ENCODE measurements at places on chromosomes 4 and X. TPM values are rescaled to one million over a fixed set of nuclear protein-coding genes. Genes with fewer than 3 reads are reported as not detected.

NXF2 gene
- not detected for total RNA-seq

BCORL1 gene
- 0.50 TPM for total RNA-seq

C4orf54 gene
- 0.13 TPM for total RNA-seq

CT55 gene
- 7.1 TPM for total RNA-seq

TECRL gene
- not detected for total RNA-seq

UGT2B11 gene
- total RNA-seq, result not detected

ARHGEF38 gene
- not detected for total RNA-seq

KANTR gene
- total RNA-seq, result 7.9 TPM

SNCA gene
- 179 TPM for total RNA-seq

ANXA5 gene
- total RNA-seq, result 1,224 TPM

DNA sequence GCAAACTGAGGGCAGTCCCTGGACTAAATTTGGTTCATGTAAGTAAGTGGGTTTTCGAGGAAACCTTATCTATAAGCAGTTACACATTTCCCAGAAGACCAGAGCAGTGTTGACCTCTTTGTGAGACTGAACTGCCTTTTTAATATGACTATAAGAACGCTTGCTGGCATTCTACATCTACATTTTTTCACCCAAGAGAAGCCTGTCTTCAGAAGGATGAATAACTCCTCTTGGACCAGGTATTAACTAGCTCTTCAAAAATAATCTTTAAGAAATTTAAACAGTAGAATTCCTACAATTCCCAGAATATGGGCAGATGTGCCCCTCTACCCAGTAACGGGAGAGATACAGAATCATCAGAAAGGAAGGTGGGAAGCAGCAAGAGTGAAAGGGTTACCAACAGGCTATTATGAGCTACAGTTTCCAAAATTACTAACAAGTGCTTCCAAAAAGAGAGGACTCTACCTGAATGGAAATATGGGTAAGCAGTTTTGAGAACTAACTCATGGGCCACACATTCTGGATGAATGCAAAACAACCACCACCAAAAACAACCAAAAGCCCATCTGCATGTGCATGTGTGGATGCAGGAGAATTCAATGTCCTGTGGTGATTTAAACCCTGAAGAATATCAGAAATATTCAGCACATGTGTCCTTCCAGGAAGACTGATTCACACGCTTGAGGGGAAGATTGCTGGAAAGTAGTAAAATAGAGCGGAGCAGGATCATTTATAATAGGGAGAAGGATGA is 17.4 kb downstream of the BBS12 start:
- DNase-seq, result no peak

DNA sequence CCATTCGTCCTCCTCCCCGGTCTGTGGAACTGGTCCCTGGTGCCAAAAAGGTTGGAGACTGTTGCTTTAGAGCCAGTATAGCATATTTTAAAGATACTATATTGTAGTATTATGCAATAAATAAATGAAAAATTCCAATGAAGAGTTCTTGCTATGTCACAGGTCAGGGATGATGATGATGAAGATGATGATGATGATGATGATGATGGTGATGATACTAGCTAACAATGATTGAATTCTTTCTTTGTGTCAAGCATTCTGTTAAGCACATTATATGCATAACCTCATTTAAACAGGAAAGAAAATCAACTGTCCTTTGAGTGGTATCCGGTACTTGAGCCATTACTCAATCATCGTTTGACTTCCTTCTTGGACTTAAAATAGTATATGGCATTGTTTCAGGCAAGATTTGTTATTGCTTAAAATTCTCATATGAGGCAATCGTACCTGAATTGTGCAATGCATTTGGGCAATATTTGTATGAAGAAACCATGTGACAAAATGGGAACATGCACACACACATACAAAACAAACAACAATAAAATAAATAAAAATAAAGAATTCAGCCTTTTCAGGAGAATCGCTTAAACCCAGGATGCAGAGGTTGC is 22.8 kb upstream of the TLR2 start:
- DNase-seq, result no peak

- peak; percentile 26 for DNase-seq
These were observed 24.8 kb upstream of the AFAP1 start for GRCh38 chr4:7964459-7964858.

GRCh38 chr4:123587983-123588494 is 191.4 kb downstream of the SPRY1 start:
- peak; percentile 92 for DNase-seq

DNA sequence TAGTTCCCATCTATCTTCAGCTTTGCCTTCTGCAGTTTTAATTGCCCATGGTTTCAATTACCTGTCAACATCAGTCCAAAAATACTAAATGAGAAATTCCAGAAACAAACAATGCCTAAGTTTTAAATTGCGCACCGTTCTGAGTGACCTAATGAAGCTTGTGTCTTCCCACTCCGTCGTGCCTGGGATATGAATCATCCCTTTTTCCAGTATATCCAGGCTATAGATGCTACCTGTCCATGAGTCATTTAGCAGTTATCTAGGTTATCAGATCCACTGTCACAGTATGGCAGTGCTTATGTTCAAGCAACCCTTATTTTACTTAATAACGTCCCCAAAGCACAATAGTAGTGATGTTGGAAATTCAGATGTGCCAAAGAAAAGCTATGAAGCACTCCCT is 363.6 kb upstream of the FAM241A start:
- DNase-seq, result no peak

DNA sequence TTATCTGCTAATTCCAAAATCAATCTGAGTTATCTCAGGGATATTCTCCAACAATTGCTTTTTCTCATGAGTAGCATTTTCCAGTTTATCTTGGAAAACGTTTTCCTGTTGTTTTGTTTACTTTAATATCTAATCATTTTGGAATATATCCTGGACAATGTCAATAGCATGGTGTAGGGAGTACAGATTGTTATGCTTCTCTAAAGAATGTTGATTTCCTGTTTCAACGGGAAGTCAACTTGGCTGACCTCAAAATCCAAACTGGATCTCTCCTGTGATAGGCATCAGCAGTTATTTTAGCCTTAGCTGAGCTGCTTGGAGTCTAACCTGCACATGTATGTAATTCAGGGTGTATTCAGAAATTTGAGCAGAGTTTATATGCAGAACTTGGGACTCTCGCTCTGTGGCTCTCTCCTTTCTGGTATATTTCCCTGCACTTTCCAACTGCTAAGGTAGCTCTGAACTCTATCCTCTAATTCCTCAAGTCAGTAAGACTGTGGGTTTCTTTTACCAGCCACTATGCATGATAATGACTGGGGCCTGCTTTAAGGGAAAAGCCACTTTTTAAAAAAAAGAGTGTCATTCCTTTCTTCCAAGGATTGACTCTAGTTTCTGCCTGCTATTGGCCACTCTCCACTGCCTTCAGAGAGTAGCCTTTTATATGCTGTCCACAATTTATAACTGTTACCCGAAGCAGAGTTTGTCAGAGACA is 7.7 kb downstream of the PRSS48 start:
- no peak for DNase-seq

DNA sequence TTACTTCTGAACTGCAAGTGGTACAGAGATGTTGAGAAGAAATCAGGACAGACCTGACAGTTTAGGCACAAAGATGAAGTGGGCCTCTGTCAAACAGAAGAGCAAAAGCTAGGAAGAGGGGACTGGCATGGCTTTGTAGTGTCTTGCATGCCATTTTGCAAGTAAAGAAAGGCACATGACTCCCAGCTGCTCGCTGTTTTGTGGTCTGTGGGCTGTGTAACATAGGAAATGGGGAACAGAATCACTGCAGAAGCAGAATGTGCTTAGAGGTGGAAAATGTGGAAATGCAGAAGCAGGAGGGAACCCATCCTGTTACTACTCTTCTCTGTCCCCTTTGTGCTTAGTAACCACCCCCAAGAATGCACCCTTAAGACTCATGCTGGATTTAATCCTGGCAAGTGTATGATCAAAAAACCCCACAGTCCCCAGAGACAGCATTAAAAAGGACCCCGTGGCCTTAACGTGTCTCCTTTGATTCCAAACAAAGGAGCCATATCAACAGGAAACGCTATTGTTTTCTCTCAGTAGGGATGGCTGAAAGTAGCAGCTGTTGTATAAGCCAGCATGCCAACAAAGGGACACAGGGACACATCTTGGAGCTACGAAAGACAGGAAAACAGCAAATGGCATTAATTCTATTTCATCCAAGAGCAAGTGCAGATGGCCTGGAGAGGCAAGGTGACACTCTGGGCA is 177.6 kb upstream of the GLRA2 start:
- peak; percentile 1 for DNase-seq

- no peak for DNase-seq
These were observed 32.7 kb downstream of the REST start for GRCh38 chr4:56940403-56940802.

Measured in SK-MEL-5 (cell line).